ENCODE measurements at places on chromosomes 5 and 9. TPM values are rescaled to one million over a fixed set of nuclear protein-coding genes. Genes with fewer than 3 reads are reported as not detected.

The UGT3A1 gene
- not detected for total RNA-seq

GRCh38 chr9:130095872-130096271 is 42.2 kb downstream of the GPR107 start:
- H3K27ac ChIP-seq = peak overlapping the region; percentile 69
- H3K36me3 ChIP-seq = peaks cover 45% of the 10 kb centered on the region
- no peaks in the 10 kb centered on the region for H3K27me3 ChIP-seq
- no peak overlapping the region for H3K4me3 ChIP-seq

The IRX4 gene
- total RNA-seq = not detected

DNA sequence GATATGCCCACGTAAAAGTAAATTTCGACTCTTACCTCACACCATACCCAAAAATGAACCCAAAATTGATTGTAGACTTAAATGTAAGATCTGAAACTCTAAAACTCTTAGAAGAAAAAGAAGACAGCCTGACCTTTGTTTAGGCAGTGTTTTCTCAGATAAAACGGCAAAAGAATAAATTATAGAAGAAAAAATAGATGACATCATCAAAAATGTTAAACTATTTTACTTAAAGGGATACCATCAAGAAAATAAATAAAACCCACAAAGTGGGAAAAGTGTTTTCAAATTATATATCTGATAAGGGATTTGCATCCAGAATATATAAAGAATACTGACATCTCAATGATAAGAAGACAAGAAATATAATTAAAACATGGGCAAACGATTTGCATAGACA is 862.7 kb downstream of the DTWD2 start:
- H3K27me3 ChIP-seq = no peaks in the 10 kb centered on the region
- no peaks in the 10 kb centered on the region for H3K4me1 ChIP-seq
- DNase-seq = no peak

GRCh38 chr9:107226421-107226820 is 56.7 kb upstream of the RAD23B start:
- peaks cover 21% of the 10 kb centered on the region for H3K27me3 ChIP-seq
- no peak overlapping the region for H3K27ac ChIP-seq
- DNase-seq = no peak

The AGGF1 gene
- 27.7 TPM for total RNA-seq

The BARX1 gene
- 6.6 TPM for total RNA-seq

DNA sequence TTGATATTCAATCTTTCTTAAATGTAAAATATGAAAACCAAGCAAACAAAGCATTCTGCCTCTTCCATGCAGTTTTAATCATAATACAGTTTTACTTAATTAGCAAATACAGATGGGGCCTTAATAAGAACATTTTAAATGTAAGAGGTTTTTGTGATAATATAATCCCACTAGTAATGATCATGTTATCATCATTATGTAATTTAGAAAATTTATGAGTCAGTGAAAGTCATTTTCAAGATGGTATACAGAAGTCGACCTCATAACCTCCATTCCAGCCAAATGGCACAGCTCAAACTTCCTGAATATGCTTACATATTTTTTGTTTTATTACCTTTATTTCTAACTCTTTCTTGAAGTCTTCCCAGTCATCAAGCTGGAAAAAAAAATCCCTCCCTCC is 102.2 kb upstream of the GNA14 start:
- H3K4me3 ChIP-seq = no peak overlapping the region
- no peak for DNase-seq
- peaks cover 8% of the 10 kb centered on the region for H3K36me3 ChIP-seq
- H3K27ac ChIP-seq = no peak overlapping the region
- H3K4me1 ChIP-seq = peaks cover 52% of the 10 kb centered on the region
- no peaks in the 10 kb centered on the region for H3K27me3 ChIP-seq

Measured in activated CD8-positive, alpha-beta T cell treated with anti-CD3 and anti-CD28 coated beads for 36 hours (primary cell).